ENCODE measurements at places on chromosomes 4 and X. TPM values are rescaled to one million over a fixed set of nuclear protein-coding genes. Genes with fewer than 3 reads are reported as not detected.

- no peak for DNase-seq
Observed at GRCh38 chr4:1488831-1489638, 82.8 kb upstream of the NKX1-1 start.

- no peak for DNase-seq
Observed at GRCh38 chr4:11866391-11866790, 437.7 kb upstream of the HS3ST1 start.

- DNase-seq, result no peak
Observed at GRCh38 chr4:137378821-137379220, 153.5 kb downstream of the PCDH18 start.

GRCh38 chr4:67475155-67475554 lies 70.1 kb downstream of the CENPC start:
- no peak for DNase-seq

Gene SPATA18
- total RNA-seq, result 1.4 TPM

Gene AFM
- 0.10 TPM for total RNA-seq

Gene USP17L24
- not detected for total RNA-seq
